ENCODE measurements at places on chromosomes 12 and 14.

DNA sequence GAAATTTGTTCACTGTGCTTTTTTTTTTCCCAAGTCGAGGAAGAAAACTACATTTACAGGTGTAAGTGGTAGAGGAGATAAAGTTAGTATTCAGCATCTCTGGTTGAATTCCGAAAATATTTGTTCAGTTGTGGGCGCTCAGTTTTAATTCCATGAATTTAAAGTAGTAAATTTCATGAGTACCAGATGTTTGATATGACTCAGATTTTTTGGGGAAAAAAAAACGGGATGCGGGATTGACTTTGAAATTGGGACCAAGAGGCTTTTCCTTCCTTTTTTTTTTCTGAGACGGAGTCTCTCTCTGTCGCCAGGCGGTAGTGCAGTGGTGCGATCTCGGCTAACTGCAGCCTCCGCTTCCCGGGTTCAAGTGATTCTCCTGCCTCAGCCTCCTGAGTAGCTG, 1.6 kb downstream of the TULP3 start:
- DNase-seq: peak; percentile 40

DNA sequence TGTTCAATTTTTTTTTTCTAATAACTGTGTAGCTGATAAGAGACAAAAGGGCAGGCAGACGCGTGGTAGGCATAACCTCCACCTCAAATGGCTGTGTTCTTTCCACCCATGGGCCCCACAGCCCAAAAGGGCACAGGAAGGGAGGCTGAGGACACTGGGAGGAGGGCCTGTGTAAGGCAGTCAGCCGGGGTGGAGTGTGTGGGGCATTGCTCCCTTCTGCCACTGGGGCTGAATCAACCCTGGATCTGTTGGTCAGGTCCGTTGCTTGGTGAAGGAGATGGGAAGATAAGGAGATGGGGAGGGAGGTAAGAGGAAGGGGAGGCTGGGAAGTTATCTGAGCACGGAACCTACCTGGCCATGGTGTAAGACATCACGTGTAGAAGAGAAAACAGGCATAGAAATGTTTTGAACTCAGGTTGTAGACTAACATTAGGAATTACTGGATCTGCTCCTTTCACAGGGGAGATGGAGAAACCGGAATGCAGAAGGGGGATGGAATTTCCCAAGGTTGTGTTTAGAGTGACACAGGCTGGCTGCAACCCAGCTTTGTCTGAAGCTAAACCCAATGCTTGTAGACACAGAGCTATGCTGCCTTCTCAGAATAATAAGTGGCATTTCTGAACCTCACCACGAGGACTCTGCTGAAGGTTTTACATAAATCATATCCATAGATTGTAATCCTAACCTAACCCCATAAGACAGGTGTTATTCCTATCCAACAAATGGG, 138.5 kb upstream of the NOS1 start:
- no peak for DNase-seq

DNA sequence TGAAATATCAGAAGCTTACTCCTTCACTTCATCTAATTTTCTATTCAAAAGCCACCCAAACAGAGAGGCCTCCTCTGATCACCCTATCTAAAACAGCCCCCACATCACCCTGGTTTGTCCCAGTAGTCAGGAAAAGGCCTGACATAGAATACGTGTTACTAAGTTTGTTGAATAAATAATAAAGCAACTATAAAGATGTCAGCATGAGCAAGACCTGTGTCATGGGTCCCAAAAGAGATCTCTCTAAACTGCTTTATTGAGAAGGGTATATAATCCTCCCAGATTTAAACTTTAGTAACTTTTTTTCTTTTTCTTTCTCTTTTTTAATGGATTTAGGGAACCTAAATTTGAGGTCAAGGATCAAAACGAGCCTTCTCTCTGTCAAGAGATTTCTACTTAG, 27.4 kb upstream of the C12orf50 start:
- DNase-seq: no peak

DNA sequence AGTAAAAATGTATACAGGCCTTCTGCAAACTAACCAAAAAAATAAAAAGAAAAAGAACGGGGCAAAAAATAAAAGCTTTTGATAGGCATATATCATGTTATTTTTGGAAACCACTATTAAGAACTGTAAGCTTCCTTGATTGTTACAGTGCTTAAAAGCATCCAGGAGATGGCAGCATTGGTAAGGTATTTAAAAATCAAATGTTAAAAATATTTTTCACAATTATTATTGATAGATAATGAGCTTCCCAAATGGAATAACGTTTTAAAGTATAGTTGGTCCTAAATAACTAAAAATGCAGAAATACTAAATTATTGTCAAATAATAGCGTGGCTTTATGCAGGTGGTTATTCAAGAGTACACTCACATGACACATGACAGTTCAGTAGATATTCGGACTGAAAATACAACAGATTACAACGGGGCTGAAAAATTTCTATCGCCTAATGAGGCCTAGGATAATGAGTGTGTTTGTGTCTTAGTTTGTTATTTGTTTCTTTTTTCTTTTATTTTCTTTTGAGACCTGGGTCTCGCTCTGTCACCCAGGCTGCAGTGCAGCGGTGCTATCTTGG, 127.2 kb upstream of the ATF7IP start:
- peak; percentile 24 for DNase-seq

GRCh38 chr12:26112703-26113147, 12.1 kb downstream of the BHLHE41 start:
- DNase-seq: no peak

DNA sequence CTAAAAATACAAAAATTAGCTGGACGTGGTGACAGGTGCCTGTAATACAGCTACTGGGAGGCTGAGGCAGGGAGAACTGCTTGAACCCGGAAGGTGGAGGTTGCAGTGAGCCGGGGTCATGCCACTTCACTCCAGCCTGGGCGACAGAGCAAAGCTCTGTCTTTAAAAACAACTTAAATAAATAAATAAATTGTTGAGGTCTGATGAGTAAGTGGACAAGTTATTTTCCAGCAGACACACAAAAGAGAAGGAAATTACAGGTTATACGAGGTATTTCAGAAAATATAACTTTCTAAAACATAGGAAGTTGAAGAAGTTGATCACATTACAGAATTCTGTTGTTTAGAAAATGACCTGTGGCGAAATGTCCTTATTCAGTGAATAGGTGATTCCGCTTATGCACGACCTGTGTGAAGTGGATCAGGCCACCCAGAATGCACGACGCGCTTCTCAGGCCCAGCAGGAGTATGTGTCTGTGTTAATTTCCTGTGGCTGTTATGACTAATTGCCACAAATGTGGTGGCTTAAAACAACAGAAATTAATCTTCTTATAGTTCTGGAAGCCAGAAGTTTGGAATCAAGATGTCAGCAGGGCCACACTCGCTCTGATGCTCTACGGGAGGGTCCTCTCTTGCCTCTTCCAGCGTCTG, 38.1 kb downstream of the P2RX7 start:
- peak; percentile 54 for DNase-seq

GRCh38 chr12:12331896-12332295, 18.1 kb downstream of the MANSC1 start:
- no peak for DNase-seq

DNA sequence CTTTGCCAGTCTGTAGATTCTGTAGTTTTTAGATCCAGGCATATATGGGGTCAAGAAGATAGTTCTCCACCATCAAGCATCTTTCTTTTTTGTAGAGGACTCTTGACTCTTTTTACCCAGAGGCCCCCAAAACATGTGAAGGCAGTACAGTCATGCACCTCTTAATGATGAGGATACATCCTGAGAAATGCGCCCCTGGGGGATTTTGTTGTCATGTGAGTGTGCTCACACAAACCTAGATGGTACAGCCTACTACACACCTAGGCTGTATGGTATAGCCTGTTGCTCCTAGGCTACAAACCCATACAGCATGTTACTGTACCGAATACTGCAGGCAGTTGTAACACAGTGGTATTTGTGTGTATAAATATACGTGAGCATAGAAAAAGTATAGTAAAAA, 23.0 kb downstream of the EVL start:
- no peak for DNase-seq

- DNase-seq: no peak
Observed at GRCh38 chr12:29563636-29564035, 66.2 kb upstream of the OVCH1 start.

DNA sequence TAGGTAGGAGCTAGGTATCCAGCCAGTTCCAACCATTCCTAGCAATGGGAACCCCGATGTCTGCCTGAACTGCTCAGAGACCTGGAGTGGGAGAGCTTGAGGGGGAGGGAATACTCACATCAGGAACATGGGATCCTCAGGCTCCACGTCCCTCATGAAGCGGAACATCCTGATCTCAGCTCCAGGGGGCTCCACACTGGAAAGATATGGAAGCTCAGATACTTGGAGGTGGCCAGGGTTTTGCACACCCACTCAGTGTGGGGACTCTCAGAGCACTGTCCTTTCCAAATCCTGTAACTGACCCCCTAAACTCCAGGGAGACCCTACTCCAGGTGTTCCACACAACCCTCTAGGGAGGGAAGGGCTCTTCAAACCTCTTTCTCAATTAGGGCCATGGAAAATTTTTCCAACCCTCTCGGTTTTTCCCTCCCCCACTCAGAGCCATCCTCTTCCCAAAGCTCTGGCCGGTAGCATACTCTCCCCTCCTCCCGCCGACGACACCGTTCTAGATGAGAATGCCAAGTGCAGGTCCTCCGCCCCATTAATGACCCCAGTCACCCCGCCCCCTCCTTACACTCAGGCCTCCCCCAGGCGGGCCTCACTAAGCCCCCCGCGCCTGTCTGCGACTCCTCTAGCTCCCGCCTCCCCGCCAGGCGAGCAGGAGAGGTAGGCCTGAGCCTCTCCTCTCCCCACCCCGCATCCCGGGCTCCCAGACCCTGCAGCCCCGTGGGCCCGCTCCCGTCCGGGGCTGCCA, 597 bp downstream of the MLF2 start:
- DNase-seq: peak; percentile 68
